Right cardiac atrium (tissue), 5 donors: ENCODE measurements at places on chromosomes 5 and 9.

DNA sequence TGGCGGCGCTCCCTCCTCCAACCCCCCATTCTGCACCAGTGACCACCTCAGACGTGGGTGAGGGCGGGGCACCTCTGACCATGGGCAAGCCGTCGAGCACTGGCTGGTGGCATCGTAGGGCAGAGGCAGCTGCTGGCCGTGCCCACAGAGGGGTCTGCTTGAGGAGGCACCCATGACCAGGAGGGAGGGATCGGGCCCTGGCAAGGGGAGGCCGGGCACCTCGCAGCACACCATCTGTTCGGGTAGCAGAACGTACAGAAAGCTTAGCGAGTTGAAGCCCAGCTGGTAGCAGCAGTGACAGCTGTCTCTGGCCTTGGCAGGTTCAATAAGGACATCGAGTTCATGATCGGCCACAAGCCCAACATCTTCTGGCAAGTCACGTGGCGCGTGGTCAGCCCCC, 4.3 kb upstream of the SLC6A18 start:
- peak; percentile 30 for DNase-seq

DNA sequence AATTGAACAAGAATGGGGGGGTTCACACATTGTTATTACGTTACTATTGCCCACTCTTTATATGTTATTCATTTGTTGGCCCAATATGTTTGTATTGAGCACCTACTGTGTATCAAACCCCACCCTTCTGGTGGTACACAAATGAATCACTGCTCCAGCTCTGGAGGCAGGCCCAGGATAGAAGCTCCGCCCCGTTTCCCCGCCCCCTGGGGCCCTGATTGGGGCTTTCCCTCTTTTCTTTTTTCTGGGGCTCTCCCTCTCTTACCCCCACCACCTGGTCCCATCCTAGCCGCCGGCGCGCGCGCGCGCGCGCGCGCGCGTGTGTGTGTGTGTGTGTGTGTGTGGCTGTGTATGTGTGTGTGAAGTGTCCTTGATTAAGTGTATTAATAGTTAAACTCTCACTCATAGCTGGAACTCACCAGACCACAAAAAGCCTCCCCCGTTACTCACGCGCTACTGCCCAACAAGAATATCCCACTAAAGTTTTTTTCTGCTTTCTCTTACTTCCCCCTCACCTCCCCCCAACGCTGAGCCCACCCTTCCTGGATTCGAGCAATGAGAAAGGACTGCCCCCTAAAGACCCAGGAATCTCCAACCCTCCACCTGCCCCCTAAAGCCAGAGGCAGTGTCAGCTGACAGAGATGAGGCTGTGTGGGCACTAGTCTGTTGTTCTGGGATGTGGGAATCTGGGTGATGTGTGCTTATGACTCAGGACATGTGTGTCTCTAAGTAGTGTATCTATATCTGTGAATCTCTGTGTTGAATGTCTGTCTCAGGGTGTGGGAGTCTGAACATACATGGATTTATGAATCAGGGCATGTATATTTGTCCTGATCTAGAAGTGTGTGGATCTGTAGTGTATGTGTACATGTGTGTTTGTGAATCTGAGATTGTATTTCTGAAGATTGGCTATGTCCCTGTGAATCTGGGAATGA, 4.0 kb downstream of the CXXC5 start:
- DNase-seq, result peak; percentile 76

DNA sequence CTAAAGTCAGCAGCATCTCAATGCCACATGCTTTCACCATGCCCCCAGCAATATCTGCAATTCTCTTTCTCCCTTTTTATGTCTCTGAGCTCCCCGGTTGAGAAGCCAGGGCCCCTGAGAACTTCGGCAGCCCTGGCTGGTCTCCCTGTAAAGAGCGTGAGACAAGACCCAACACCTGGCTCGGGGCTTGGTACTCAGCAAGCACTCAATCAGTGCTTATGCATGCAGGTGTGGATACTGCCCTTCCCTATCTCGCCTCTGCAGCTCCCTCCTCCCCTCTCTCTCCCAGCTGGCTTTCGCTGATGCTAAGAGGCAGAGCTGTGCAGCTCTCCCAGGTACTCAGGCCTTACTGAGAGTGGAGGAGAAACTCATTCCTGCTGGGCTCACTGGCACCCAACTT, 41.7 kb upstream of the AKNA start:
- no peak for DNase-seq

- no peak for DNase-seq
Measured at GRCh38 chr9:3028535-3028934, 184.6 kb upstream of the PUM3 start.

GRCh38 chr5:128546658-128547281, 8.7 kb upstream of the FBN2 start:
- no peak for DNase-seq

- DNase-seq, result peak; percentile 98
Measured at GRCh38 chr5:172795318-172795977, 24.5 kb upstream of the DUSP1 start.

DNA sequence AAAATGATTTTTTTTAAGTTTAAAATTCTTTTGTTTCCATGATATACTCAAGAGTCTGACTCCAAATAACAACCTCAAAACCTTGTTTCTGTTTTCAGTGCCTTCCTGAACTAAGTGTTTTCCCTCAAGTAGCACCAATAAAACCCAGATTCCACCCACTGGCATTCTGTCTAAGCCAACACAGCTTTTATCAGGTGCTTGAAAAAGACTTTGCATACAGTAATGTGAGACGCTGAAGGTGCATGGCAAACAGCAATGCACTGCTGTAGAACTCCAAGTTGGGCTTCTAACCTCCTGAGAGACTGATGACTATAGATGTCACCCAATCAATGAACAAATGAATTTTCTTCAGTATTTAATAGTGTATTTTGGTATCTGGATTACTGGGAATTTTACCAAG, 95.7 kb downstream of the NFIB start:
- no peak for DNase-seq

GRCh38 chr5:102974177-102974576, 145.8 kb downstream of the GIN1 start:
- no peak for DNase-seq

GRCh38 chr5:143434261-143435209, 31.0 kb upstream of the NR3C1 start:
- no peak for DNase-seq
